ENCODE measurements at places on chromosomes 11 and 22.

DNA sequence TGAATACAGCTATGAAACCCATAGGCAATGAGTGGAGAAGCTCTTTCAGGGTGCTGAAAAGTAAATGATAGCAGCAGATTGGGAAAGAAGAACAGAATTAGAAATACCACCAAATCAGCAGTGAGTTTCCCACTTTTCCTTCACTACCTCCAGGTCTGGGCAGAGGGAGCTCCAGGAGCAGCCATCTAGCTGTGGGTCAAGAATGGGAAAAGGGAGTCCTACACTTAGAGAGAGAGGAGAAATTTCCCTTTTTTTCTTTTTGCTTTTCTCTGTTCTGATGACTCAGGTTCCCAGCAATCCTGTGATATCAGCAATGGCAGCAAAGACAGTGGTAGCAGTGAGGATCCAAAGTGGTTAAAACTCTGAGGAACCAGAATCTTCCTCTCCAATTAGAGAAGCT, 263.9 kb downstream of the NXPE2 start:
- DNase-seq, result no peak

GRCh38 chr11:2701898-2702434, 2.2 kb upstream of the KCNQ1OT1 start:
- DNase-seq, result no peak

GRCh38 chr22:46229701-46230100, 20.4 kb downstream of the CDPF1 start:
- no peak for DNase-seq

- no peak for DNase-seq
Measured at GRCh38 chr22:25760848-25761595, 19.0 kb downstream of the MYO18B start.

DNA sequence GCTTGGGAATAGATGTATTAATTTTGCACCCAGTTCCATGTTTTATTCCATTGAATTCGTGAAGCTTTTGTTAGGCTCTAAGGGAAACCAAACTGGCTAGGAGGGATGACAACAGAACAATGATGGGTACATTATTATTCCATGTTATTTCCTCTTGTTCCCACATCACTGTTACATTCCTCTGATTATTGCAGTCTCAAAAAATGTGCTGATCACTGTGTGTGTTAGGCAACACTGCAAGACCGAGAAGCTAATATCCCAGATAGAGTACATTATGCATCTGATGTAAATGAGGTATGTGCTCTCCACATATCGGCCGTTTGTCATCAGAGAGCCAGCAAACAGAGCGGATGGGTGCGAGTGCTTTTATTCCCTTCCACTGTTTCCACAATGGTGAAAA, 327.9 kb downstream of the SOX6 start:
- DNase-seq, result no peak

DNA sequence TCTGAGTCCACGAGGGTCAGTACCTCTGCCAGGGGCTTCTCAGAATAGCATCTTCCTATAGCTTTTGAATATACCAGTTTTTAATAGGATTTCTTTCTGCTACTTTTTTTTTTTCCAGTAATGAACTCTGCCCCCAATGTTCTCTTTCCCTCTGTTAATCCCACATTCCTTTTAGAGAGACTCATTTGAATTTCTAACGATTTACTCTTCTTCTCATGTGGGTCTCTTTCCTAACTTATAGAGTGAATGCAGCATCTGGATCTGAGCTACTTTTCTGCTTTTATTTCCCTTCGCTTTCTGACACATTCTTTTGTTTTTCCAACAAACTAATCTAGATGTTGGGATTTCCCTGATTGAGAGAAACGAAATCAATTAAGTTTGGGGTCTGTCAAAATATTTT, 71.4 kb downstream of the INSC start:
- no peak for DNase-seq

DNA sequence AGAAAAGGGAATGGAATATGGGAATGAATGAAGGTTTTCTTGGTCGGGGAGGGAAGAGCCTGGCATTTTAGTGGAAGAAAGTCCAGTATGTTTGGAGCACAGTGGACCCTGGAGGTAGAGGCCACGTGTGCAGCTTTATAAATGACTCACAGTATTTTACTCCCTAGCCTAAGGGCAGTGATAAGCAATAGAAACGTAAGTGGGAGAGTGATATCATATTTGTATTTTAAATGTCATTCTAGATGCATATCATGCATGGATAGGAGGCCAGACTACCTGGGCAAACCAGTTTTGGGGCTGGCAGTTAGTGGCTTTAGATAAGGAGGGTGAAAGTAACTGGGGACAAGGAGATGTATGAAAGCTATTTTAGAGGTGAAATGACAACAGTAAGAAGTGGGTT, 174.1 kb downstream of the ARHGAP42 start:
- no peak for DNase-seq

DNA sequence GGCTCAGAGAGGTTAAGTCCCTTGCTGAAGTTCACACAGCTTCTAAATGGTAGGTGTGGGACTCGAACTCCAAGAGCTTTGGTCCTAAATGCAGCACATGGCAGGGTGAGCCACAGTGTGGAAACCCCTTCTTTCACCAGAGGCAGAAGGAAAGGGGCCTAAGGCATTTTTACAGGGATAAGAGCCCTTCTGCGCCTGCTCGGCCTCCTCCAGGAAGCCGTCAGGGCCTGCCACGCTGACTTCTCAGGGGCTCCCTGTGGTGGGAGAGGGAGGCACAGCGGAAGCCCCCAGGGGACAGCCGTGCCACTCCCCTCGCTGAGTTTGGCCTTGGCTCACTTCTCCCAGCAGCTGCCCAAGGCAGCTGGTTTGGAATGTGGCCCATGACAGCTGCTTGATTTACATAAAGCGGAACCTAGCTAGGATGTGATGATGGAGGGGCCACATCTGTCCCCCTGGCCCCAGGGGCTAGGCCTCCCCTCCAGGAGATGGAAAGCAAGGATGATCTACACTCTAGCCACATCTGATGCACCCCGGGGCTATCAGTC, 35.4 kb downstream of the CD82 start:
- peak; percentile 30 for DNase-seq

- no peak for DNase-seq
Measured at GRCh38 chr22:37088108-37088605, 21.4 kb downstream of the TMPRSS6 start.

GRCh38 chr11:73495731-73496130, 102.2 kb downstream of the FAM168A start:
- no peak for DNase-seq

DNA sequence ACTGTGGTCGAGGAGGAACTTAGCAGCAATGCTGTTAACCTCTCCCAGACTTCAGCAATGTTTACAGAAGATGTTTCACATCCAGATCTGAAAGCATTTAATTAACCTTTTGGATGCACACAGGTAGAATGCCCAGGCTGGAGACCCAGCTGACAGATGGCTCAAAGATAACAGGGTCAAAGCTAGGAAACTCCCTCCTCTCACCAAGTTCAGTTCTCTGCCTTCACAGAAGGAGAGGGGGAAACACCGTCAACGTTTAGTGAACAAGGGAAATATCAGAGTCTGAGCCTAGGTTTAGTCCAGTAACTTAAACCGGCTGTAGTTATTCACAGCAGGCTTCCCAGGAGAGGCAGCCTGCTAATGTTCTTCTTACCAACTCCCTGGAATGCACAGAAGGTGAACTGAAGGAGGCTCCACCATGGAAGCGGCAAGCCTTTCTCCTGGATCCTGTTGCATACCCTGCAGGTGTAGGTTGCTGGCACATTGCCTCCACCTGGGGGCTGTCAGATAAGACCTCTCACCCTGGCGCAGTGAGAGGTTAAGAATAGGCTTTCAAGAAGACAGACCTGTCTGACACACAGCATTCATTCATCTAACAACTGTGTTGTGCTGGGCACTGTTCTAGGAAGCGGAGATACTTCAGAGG, 23.5 kb upstream of the ANKK1 start:
- DNase-seq, result no peak

DNA sequence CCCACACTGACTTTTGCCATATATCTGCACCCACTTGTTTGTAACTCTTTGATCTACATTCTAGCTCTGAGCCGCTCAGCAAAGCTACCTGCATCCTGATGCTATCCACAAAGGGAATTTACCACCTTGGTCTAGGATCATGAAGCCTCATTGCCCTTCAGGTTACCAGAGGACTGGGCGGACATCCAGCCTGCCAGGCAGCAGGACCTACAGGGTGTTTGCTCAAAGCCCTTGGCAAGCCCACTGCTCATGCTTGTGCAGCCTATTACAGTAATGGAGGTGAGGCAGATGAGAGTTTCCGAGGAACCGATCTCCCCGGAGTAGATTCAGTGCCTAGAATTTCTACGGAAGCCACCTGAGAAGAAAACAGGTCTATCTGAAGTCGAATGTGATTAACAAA, 417.2 kb downstream of the OPCML start:
- no peak for DNase-seq

GRCh38 chr22:36419912-36420882, 32.4 kb upstream of the MYH9 start:
- DNase-seq, result no peak

DNA sequence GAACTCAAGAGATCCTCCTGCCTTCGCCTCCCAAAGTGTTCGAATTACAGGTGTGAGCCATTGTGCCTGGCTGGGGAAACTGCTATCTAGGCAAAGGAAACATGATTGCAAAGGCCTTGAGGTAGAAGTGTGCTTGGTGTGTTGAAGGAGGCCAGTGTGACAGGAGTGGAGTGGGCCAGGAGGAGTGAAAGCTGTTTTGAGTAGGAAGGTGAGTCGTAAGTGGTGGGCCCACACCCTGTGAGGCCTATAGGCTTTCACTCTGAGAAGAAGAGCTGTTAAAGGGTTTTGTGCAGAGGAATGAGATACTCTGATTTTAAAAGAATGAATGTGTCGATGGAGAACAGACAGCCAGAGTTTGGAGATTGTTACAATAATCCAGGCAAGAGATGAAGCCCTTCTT, 43.4 kb downstream of the WEE1 start:
- no peak for DNase-seq

GRCh38 chr11:108237058-108237481, 14.2 kb downstream of the ATM start:
- DNase-seq, result no peak

- DNase-seq, result no peak
Measured at GRCh38 chr22:47628477-47629272, 866.2 kb downstream of the TBC1D22A start.

DNA sequence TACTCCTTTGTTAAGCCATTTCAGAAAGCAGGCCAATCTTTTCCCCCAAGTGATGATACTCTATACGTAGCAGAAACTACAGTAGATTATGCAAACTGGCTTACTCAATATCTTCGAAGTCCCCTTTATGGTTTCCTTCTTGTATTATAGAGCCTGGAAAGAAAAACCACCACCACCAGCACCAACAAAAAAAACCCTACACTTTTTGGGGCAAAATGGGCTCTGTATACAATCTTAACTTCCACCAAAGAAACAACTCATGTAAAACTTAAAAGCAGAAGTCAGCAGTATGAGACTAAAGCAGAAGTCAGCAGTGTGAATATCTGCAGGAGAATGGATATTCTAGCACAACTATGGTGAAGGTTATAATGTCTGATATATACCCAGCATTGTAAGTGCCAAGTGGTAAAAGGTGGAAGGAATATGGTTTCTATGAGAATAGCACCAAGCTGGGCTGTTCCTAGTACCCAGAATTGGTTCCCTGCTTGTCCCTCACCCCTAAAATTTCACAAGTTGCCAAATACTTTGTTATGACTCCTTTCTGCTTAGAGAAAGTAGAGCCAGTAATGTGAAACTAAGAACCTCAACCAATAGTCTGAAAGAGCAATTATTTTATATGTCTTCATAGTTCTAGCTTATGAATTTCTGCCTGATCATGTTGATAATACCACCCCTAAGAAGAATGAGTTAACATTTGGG, 252.1 kb downstream of the SBF2 start:
- no peak for DNase-seq

DNA sequence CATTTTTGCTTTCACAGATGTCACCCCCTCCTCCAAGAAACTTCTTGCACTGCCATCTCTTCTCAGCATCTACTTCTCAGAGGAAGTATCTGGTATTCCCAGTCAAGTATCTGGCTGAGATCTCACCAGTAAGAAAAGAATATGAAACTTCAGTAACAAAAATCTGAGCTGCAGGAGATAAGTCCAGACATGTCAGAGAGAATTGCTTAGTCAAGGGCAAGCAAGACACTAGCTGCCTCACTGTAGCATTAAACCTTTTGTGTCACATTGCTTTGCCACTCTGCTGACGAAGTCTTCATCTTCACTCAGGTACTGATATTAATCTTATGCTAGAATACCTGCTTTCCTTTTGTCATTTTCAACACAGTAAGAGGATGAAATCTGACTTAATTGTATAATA, 70.6 kb upstream of the ZC3H12C start:
- DNase-seq, result no peak

GRCh38 chr11:123137431-123138224, 57.4 kb downstream of the CLMP start:
- DNase-seq, result no peak

DNA sequence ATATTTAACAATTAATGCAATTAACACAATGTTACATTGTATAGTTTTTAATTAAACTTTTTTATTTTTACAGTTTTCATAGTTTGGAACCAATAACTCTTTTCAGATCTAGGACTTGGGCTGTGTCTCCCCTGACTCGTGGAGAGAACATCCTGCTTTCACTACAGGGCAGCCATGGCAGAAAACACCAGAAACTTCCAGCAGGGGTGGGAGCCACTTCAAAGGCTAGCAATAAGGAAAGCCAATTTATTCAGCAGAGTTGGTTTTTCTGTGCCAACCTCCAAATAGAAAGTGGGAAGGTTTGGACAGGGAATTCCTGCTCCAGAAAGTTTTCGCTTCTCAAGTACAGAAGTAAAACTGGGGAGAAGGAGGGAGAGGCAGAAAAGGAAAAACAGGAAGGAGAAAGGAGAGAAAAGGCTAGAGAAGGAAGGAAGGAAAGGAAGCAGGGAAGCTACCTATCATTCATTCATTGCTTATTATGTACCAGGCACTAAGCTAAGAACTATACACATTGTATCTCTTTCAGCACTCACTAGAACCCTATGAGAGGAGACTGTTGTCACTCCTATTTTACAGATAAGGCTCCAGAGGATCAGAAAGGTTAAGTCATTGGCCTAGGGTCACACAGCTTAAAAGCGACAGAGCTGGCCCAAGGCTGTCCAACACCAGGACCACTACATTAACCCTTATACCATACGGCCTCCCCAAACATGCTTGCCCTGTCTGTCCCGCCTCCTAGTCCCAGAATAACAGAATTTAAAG, 54.8 kb upstream of the CREB3L1 start:
- no peak for DNase-seq

DNA sequence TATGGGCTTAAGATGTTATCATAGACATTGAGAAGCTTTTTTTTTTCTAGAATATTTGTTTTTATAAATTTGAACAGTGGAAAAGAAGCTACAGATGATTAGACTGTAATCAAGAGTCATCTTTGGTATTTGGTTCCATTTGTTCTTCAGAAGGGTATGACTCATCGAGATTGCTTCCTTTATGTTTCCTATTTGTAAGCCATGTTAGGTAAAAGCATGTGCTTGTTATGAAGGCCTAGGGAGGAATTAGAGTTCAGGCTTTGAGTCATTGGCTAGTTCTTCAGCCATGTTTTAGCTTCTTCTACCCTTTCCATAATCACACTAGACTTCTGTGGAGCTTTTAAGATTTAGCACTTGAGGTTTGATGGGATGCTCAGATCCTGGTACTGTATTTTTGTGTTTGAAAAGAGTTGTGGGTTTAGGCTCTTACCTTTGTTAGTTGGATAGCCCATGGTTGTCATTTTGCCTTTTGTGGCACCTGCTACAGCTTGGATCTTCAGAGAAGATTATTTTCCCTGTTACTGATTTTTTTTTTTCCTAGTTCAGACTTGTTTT, 44.3 kb downstream of the POLD3 start:
- no peak for DNase-seq
